ENCODE measurements at places on chromosomes 5 and 9. TPM values are rescaled to one million over a fixed set of nuclear protein-coding genes. Genes with fewer than 3 reads are reported as not detected.

ZBED3 gene
- total RNA-seq: 4.7 TPM

MCTP1 gene
- total RNA-seq: 6.4 TPM

LVRN gene
- 0.59 TPM for total RNA-seq

ANKRD20A1 gene
- total RNA-seq: 1.3 TPM

MAMDC2 gene
- total RNA-seq: 8.9 TPM

UBE2R2 gene
- 48.0 TPM for total RNA-seq

ADGRD2 gene
- not detected for total RNA-seq

GRCh38 chr9:32706725-32707100 lies 71.2 kb upstream of the TAF1L start:
- no peak for DNase-seq

GRCh38 chr5:170740551-170741205 lies 42.8 kb upstream of the GABRP start:
- no peak for DNase-seq

GRCh38 chr9:32264170-32264864 lies 120.1 kb upstream of the ACO1 start:
- DNase-seq: no peak

- DNase-seq: no peak
Observed at GRCh38 chr5:139881143-139881733, 85.6 kb downstream of the PSD2 start.

DNA sequence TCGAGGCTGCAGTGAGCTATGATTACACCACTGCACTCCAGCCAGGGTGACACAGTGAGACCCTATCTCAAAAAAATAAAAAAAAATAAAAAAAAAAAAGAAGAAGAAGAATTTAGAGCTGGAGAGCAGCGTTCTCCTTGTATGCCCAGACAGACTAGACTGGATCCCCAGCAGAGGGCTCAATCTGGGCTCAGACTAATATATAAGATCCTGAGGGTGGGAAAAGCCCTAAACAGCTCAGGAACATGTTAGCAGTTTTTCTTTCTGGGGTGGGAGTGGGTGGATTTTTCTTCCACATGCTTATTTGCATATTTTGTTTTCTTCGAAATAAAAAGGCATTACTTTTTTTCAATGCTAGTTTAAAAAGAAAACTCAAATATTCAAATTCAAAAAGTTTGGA lies 904 bp upstream of the BSPRY start:
- DNase-seq: no peak

DNA sequence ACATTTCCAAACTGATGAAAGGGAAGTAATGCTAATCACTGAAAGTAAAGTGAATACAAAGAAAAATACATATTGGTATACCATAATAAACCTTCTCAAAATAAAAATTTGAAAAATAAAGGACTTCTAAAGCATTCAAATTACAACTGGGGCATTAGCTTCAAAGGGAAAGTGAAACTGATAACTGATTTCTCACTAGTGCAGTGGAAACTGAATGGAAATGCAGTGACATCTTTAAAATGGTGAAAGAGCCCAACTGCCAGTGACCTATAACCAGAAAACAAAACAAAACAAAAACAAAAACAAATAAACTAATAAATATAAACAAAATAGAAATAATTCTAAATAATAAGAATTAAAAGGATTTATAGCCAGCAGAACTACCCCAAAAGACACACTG lies 297.5 kb upstream of the GRIN3A start:
- DNase-seq: no peak

GRCh38 chr9:123952641-123953495 lies 22.9 kb upstream of the DENND1A start:
- no peak for DNase-seq

DNA sequence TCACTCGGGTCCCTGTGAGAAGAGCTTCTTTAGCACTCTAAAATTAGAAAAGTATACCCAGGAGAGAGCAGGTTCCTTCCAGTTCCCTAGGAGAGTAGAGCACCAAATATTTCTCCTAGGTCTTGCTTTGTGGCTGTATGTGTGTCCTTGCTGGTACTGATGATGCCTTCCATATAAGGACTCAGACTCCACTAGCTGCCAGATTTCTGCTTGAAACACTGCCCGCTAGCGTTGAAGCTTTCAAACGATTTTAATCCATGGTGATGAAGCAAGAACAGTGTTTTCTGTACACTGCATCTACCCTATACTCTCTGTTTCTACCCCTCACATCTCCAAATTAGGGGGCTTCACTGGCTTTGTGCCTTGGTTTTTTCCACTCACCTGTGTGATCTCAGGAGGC lies 2.4 kb upstream of the SMC2 start:
- DNase-seq: no peak

DNA sequence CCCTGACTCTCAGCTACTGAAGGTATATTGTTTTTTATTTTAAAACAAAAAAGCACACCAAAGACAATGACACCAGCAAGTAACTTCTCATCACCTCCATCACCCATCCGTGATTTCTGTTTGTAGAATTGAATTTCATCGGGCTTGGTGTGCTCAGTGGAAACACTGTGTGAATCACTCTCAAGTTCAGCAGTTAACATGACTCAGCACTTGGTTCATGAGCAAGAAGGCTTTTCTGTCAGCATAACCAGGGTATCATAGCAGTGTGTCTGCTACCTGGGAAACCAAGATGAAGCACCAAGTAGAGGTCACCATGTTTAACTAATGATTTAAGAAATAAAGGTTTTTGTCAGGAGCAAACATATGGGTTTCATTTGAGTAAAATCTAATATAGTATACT lies 123.7 kb downstream of the INSYN2B start:
- no peak for DNase-seq

DNA sequence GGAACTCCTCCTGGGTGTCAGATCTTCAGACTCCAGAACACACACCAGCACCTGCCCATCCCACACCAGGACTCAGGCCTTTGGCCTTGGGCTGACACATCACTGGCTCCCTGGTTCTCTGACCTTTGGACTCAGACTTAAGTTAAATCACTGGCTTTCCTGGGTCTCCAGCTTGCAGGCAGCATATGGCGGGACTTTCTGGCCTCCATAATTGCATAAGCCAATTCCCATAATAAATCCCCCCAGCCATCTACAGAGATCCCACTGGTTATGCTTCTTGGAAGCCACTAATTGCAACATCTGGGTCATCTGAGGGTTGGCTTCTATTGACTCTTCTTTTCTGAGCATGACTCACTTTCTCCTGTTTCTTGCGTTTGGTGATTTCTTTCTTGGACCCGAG lies 80.3 kb upstream of the SARDH start:
- DNase-seq: no peak

DNA sequence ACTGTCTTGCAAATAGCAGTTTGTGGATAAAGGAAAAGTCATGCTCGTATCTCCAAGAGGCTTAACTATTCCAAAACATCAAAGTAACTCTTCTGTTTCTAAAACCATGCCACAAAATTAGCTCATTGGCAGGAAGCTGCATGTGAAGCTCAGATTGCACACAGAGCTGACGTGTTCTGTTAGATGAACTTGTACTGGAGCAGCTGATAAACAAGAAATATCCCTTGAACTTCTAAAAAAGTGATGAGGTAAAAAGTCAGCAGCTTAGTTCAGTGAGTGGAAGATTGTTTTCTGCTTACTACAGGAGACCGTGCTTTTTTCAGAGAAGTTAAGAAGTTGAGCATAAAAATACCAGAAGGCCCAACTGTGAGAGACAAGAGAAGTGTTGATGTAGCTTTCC lies 113.2 kb downstream of the SLC12A2 start:
- no peak for DNase-seq

DNA sequence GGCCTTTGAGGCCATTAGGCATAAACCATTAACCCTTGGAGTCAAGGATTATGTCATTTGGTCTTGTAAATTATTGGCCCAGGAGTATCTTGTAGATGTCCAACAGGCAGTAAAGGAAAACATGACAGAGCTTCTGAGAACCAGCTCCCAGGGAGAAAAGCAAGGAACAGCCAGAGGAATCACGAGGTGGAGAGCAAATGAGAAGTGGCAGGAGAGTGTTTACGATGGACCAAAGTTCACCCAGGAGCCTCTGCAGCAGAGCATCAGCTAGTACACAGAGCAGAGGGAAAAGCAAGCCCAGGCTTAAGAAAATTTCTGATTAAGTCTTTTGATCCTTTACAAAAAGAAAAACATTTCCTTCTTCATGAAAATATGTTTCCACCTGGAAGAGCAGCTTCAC lies 206.2 kb downstream of the NDUFS4 start:
- DNase-seq: no peak

GRCh38 chr5:169503886-169504285 lies 79.7 kb upstream of the SPDL1 start:
- no peak for DNase-seq

DNA sequence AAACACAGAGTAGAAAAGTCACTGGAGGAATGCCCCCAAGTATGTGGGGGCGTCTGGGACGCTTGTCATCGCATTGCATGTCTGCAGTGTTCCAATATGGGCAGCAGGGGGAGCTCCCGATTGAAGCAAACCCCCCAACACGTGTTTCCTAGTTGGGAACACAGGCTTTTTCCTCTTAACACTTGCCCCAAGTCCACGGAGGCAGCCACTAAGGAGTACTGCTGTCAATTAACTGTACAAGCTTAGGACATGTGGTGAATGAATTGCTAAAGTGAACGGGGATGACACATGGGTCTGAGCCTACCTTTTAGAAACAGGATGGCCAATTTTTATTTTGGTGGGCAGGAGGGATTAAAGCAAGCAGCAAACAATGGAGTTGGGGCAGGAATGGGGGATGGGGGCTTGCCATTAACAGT lies 2.2 kb downstream of the GABRB2 start:
- DNase-seq: peak; percentile 27

DNA sequence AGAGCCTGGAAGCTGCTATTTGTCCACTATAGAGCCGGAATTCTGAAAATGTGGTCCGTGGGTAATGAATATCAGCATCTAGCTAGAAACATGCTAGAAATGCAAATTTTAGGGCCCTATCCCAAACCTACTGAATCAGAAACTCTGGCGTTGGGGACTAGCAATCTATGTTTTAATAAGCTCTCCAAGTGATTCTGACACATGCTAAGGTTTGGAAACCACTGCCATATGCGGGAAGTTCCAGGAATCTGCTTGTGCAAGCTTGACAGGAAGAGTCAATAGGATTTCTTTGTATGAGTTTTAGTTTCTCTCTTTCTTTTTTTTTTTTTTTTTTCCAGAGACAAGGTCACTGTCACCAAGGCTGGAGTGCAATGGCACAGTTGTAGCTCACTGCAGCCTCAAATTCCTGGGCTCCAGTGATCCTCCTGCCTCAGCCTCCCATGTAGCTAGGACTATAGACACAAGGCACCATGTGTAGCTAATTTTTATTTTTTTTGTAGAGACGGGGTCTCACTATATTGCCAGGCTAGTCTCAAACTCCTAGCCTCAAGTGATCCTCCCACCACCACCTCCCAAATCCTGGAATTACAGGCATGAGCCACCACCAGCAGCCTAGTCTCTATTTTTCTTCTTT lies 26.4 kb upstream of the CARNMT1 start:
- DNase-seq: no peak

DNA sequence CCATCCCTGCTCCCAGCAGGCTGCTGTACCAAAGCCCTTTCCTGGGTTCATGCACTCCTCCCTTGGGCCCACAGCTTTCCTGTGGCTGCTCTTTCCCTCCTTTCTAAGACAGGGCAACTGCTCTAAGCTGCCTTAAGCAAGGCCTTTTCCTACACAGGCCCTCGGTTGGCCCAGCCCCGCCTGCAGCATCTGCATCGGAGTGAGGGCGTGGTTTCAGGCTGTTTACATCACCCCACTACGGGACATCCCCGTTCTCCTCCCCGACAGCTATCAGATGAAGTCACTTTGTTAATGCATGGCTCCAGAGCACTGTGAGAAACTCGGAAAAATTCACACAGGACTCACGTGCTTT lies 3.4 kb downstream of the DPH7 start:
- no peak for DNase-seq

DNA sequence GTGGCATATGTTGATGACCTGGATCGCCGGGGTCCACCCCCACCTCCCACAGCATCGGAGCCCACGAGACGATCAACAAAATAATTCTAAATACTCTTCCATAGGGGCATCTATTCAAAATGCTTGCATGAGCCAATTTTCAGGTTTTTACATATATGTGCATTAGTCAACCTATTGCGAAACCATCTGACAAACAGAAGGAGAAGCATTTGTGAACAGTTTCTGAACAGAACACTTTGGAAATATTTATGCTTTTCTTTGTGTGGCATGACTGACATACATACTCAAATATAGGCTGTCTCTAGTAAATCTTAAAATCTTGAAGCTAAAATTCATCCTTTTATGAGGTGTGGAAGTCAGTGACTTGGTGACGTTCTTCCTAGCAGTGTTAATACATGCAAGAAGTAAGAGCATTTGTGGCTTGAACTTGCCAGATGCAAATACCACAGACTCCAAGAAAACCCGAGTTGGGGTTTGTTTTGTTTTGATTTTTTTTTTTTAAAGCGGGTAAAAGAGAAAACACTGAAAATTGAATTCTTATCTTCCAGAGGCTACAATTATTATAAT lies 5.3 kb downstream of the GPR151 start:
- no peak for DNase-seq

DNA sequence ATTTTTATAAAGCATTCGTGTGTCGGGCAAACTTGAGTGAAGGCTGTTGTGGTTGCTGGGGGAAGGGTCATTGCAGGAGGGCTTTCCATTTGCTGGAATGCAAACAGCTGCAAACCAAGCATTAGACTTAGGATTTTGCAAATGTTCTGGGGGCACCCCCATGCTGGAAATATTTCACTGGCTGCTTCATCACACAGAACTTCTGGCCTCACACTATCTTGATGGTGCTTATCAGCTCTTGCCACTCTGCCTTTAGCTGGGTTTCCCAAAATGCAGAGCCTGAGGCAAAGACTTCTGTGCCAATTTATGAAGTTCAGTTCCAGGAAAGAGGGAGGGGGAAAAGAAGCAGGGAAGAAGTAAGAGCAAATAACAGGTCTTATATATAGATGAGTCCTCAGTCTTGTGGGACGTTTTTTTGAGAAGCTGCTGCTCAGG lies 8.6 kb upstream of the COL15A1 start:
- no peak for DNase-seq

DNA sequence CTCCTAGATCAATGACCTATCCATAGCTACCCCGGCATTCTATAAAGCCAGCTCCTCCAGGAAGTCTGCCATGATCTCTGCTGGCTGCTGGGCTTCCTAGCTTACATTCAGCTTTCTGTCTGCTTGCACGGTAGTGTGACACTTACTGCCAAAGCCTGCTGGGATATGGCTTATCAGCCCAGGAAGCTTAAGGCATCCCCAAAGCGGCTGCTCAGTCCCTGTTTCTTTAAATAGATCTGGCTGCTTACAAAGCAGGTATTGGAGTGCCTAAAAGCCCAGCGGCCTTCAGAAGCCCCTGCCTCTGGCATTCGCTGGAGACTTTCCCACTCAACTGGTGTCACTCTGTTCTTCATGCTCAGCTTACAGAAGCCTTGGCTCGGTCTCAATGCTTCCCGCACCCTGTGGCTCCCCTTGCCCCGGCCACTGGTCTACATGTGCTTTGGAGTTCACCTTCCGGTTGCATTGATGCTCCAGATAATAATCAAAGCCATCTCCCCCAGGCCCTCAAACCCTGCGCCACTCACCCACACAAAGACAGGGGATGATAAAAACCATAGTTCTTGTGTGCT lies 31.3 kb upstream of the STRBP start:
- peak; percentile 37 for DNase-seq

DNA sequence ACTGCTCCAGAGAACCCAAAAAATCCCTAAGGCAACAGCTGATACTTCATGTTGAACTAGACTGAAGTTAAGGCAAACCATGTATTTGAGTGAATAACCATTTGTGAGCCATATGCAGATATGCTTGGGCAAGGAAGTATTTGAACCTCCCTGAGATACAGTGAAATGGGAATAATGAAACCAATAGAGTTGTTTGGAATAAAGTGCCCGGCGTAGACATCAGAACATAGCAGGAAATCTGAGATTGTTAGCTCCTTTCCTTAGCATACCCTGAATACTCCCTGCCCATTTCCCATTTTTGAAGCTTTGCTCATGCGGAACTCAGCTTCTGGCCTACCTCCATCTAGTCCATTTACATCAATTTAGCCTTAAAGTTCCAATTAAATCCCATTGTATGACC lies 611.9 kb downstream of the EFNA5 start:
- no peak for DNase-seq
